ENCODE measurements at places on chromosomes 6 and 20.

- DNase-seq: no peak
Measured at GRCh38 chr6:21375151-21376116, 218.1 kb upstream of the SOX4 start.

DNA sequence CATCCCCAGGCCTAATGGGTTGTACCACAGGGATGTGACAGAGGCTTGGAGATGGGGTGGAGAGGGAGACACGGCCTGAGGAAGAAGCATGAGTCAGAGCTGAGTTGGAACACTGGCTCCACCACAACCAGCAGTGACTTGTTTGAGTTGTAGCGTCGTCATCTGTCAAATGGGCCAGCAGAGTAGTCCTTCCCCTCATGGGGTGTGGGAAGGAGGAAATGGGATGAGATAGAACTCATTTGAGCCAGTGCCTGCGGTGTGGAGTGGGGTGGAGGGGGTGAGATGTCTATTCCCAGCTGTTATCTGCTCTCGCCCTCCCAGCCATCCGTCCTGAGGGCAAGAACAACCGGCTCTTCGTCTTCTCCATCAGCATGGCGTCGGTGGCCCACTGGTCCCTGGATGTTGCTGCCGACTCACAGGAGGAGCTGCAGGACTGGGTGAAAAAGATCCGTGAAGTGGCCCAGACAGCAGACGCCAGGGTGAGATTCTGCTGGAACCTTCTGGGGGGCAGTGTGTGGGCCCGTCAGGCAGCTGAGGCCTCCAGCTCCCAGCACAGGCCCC lies 32.5 kb downstream of the PLCG1 start:
- no peak for DNase-seq

DNA sequence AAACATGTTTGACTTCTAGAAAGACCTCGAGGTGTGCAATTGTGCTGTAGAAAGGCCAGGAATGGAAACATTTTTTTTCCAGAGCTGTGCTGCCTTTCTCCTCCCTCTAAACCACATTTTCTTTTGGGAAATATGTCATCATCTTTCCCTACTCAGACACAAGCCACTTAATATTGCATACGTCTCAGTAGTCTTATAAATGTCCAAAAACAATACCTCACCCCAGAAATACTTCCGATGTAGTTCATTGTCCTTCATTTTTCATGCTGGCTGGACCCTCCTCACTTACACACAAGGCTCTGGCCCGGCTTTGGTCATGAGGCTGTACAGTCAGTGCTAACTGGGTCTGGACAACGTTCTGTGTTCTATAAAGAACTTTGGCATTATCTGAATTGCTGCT lies 126.4 kb downstream of the SCML4 start:
- no peak for DNase-seq

DNA sequence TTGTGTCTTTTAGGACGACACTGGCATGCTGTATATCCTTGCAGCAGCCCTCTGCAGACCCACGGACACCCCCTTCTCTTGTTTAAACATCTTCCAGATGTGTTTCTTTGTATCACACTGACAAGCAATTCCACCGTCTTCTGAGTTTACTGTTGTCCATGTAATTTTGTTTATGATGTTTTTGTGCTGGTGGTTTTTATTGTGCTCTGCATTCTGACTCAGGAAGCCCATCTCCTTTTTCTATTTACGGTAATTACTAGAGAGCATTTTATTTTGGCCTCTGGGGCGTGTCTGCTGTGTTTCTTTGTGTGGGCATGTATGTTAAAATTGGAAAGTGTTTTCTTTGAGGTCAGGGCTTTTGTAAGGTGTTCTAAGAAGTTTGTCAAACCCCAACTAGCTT lies 111.9 kb downstream of the JARID2 start:
- no peak for DNase-seq

DNA sequence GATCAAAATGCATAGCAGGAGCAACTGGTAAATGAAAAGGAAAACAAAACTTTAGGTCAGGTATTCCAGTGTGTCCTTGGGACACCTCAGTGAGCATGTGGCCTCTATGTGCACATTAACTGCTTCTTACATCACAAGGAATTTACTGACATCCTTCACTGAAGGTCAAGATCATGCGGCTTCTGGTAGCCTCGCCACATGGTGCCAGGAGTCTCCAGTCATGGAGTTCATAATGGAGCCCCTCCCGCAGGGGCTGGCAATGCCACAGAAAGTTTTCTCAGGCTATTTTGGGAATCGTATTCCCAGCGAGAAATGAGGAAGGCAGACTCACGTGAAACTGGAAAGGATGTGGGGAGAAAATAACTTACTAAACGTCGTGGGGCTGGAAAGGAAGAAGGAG lies 19.7 kb upstream of the SLC22A3 start:
- DNase-seq: no peak

DNA sequence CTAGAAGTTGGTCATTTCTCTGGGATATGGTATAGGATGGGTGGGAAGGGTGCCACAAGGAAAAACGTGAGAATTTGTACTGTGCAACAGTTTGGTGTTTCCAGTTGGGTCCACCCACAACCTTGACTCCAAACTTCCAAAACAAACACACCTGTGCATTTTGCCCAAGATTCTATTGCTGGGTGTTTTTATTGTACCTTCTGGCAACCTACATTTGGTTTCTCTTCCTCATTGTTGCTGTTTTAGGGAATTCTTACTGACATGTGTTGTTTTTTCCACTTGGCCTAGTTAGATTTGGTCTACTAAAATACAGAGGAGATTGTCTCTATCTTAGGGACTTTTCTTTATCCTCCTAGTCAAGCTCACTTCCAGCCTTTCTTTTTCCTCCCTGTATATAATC lies 16.7 kb downstream of the TULP4 start:
- DNase-seq: no peak

DNA sequence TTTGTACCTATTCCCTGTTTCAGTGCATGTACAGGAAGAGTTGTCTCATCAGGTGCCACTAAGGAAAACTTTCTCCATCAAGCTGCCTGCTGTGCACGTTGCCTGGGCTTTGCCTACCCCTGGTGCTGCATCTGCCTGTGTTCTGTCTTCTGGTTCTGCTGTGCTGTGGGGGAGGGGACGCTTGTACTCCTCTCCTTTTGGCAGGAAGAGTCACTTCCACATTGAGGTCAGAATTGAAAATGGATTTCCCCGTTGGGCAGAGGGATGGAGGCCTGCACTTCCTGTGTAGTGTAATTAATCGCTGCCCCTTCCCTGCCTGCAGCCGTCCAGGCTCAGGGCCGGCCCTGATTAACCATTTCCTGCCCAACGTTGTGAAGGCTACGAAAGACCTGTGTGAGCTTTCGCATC lies 153.3 kb downstream of the SCML4 start:
- no peak for DNase-seq

- peak; percentile 81 for DNase-seq
Measured at GRCh38 chr6:116405138-116405537, 34.4 kb downstream of the DSE start.

DNA sequence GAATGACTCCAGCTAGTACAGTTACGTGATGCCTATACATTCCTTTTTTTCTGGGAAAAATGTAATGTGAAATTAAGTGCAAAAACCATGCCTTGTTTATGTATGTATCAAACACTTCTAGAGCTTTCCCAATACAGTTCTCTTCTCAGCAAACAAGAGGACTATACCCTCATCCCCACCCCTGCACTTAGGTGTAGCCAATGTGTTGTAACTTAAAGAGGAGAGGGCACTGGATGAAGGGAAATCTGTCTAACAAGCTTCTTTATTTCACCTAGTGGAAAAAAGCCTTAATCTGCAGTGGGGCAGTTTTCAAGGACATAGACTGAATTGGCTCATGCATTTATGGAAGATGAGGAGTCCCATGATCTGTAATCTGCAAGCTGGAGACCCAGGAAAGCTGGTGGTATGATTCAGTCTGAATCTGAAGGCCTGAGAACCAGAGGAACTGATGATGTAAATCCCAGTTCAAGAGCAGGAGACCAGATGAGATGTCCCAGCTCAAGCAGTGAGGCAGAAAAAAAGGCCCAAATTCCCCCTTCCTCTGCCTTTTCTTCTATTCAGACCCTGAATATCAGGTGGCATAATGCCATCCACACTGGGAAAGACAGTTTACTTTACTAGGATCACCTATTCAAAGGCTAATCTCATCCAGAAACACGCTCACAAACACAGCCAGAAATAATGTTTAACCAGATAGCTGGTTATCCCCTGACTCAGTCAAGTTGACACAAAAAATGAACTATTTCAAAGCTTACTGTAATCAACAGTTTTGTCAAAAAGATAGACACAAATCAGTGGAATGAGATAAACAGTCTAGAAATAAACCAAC lies 25.8 kb upstream of the SLC17A3 start:
- no peak for DNase-seq

GRCh38 chr6:168706471-168707177 lies 265.6 kb downstream of the SMOC2 start:
- no peak for DNase-seq

DNA sequence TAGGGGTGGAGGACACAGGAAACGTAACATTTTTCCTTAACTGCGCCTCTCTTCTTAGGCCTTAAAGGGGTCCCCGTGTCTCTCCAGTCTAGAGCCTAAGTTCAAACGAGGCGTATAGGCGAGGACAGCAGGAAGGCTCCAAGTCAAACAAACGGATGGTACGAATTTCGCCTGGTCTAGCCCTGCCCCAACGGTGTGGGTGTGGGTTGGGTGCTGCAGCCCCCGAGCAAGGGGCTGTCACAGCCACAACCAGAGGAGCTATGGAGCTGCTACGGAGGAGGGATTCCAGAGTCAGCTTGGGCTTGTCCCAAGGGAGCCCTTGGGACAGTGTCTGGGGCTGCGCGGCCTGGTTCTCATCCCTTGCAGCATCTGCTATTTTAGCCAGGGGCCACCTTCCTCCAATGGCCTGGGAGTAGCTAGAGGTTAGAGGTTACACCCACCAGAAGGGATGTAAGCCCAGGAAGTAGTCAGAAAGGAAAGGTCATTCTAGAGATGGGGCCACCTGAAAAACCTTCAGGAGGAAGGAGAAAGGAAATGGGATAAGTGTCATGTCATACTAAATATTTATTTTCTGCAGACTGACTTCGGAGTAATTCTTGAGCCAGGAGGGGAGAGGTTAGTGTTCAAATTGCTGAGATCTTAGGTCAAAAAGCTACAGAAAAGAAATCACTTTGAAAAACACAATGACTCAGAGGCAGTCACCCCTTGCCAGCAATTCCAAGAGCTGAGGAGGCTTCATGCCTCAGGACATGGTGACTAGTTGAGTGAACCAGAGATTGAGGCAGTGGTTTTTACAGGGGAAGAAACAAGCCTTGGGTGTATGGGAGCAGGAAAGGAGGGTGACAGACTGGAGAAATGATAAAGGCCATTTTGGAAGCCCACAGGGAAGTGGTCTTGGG lies 21.7 kb downstream of the VPS52 start:
- no peak for DNase-seq

DNA sequence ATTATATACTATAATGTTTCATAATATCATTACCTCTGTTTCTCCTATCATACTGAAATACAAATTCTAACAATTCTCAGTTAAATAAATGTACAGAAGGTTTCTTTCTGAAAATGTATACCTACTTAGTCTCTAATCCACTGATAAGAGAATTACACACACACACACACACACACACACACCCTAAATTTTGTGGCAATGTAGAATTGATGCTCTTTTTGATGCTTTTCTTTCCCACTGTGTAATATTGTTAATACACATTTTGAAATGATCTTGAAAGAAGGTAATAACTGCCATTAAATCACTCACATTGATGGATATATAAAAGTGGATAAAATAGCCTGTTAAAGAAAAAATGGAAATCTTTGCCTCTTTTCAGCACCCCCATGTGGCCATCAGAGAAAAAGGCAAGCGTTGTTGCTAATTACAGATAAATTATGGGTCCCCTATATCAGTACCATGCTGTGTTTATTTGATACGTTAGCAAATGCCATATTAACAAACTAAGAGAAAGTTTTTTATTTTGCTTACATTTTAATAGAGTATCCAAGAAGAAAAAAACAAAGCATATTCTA lies 76.6 kb upstream of the VGLL2 start:
- no peak for DNase-seq

GRCh38 chr6:113813142-113813541 lies 44.0 kb upstream of the MARCKS start:
- peak; percentile 84 for DNase-seq

DNA sequence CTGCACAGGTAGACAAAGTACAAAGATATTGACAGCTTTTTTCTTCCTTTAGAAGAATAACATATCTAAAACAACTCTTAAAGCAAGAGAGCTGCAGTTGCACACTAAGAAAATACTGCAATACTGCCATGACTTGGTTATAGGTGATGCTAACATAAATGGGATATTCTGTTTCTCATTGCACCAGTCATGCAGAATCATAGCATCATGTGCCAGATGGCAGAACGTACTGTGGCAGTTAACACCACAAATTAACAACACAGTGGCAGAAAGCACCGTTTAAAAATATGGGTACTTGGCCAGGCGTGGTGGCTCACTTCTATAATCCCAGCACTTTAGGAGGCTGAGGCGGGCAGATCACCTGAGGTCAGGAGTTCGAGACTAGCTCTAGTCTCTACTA lies 7.4 kb downstream of the ASXL1 start:
- no peak for DNase-seq

GRCh38 chr20:17857639-17858449 lies 110.8 kb downstream of the SNX5 start:
- no peak for DNase-seq

GRCh38 chr6:46521464-46521971 lies 30.3 kb upstream of the RCAN2 start:
- DNase-seq: no peak

DNA sequence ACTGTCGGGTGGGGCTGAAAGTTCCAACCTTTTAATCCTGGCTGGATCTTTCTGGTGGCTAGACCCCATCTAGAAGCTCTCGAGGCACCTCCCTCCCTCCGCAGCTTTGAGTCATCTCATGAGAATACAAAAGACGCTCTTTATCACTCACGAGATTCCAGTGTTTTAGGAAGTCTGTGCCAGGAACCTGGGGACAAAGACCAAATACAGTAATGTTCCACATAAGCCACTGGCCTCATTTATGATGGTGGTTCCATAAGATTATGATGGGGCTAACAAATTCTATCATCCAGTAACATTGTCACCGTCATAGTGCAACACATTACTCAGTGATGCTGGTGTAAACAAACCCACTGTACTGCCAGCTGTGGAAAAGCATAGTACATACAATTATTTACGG lies 48.7 kb downstream of the NCOA7 start:
- no peak for DNase-seq

DNA sequence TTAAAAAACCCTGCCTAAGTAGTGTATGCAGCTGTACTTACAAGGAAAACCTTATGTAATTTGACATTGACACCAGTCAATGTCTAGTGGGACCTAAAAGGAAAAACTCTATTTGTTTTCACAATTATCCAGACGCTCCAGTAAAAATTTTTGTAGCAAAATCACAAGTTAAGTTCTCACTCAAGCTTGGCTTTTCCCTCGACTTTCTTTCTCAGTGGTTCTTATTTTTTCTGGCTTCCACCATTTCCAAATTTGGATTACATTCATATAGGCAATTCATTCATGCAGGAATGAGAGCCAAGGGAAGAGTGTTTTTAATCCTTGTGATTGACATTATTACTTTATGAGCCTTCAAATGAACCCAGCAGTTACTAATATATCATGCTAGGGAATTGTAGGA lies 66.0 kb upstream of the ADGRG6 start:
- DNase-seq: no peak
